NK-92 treated with Interleukin-12 subunit alpha and Interleukin-12 subunit beta, amount 100 ng/mL, for 24 hours (cell line): ENCODE measurements at places on chromosomes 1 and 21.

DNA sequence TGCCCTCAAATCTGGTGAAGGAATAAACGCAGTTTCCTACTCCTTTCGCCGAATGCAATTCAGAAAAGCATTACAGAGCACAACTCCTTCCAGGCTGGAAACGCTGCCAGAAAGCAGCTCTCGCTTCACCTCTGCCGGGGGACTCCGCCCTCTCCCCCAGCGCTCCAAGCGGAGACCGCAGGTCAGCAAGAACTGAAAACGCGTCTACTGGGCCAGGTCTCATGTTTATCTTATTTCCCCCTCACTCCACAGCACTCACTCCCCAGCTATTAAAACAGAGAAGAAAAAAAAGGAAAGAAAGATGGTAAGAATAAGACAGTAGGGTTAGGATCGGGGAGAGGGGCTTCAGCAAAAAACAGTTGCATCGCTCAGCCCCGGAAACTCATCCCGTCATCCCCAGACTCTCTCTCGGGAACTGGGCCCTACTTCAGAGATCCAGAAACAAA, 833 bp upstream of the RCOR3 start:
- peak; percentile 60 for DNase-seq

DNA sequence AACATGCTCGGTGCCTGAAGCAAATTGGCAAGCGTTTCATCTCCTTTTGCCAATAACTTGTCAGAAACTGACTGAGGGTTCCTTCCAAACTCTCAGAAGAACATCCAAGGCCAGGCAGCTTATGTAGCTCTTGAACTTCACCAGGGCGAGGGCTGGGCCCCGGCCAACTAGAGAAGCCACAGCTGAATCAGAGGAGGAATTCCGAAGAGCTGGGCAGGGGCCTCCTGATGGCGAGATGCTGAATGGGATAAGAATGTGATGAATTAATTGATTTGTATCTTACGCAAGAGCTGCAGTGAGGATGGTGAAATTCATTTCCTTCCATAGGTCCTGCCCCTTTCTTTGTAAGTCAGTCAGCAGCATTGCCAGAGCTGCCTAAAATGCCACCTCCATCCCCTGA, 345.8 kb downstream of the KIF26B start:
- DNase-seq = no peak

- no peak for DNase-seq
Observed at GRCh38 chr1:13450204-13450603, 40.0 kb downstream of the PRAMEF20 start.

DNA sequence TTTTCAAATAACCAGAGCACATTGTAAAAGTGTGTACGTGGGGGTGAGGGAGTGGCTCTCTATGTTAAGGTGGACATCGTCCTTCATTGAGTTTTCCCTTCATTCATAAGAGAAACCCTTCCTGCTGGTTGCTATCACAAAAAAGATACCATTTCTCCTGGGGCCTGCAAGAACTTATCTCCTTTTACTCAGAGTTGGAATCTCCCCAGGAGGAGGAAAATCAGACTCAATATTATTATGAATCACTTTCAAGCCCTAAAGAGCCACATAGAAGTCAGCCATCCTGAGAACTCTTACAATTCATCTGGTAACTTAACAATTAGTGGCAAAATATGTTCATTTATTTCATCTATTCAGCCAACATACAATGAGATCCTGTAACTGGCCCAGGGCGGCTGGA, 27.1 kb upstream of the TGFBR3 start:
- no peak for DNase-seq

DNA sequence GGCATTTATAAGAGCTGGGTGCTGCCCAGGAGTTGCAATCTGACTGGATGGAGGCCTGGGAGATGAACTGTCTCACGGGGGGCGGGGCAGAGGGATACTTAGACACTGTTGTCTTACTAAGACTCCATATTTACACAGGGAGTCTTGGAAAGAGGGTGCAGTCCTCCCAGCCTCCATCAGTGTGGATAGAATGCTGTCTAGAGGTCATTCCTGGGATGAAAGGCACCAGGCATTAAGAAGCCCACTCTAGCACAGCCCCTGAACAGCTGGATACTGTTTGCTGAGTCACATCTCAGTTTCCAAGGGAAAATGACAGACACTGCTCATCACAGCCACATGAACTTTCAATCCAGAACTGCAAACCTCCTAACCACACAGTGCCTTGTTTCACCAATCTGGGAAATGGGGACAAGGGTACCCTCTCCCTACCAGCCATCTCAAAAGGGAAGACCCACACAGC, 43.3 kb downstream of the SSBP3 start:
- no peak for DNase-seq

- no peak for DNase-seq
Observed at GRCh38 chr1:45411510-45411899, 71.3 kb upstream of the MUTYH start.

- no peak for DNase-seq
Observed at GRCh38 chr1:29893046-29893723, 656.9 kb downstream of the PTPRU start.

GRCh38 chr1:158801396-158801795, 20.4 kb upstream of the OR6N2 start:
- DNase-seq = no peak

- no peak for DNase-seq
Observed at GRCh38 chr1:198633675-198634121, 5.1 kb upstream of the PTPRC start.

- no peak for DNase-seq
Observed at GRCh38 chr1:219534991-219535390, 77.9 kb downstream of the ZC3H11B start.

GRCh38 chr1:174726880-174727585, 272.7 kb upstream of the CACYBP start:
- no peak for DNase-seq

DNA sequence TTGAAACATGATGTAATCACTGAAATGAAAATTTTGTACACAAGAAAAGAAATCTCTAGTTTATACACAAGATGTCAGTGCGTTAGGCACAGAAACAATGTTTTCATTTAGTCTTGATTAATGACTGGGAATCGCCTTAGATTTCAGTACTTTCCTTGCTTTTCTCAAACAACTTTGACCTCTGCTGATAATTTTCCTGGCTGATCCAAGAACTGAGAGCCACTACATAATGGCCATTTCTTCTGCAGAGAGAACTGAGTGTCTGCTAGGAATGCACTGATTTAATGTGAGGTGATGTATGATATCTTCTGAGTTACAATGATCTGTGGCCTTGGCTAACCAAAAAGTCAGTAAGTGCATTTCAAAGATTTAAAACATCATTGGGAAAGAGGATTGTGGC, 308.1 kb downstream of the CTH start:
- no peak for DNase-seq
